ENCODE measurements at places on chromosomes 4 and X. TPM values are rescaled to one million over a fixed set of nuclear protein-coding genes. Genes with fewer than 3 reads are reported as not detected.

DNA sequence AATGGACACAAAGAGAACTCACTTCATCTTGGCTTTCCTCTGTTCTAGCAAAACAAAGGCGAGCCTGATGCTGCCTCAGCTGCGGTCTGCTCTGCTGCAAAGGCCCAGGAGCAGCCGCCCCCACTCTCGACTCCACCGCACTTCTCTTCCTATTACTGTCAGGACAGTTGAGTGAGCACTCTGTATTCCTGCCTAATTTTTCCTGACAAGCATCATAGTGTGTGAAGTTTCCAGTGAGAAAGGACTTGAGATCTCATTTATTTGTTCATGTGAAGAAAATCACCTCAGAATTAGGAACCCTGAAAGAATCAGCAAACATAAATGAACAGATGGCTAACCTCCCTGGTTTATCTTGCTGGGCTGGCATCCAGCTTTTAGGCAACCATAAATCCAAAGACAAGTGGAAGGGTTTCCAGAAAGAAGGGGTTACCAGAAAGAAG is 15.6 kb downstream of the SCARB2 start:
- DNase-seq = peak; percentile 56

DNA sequence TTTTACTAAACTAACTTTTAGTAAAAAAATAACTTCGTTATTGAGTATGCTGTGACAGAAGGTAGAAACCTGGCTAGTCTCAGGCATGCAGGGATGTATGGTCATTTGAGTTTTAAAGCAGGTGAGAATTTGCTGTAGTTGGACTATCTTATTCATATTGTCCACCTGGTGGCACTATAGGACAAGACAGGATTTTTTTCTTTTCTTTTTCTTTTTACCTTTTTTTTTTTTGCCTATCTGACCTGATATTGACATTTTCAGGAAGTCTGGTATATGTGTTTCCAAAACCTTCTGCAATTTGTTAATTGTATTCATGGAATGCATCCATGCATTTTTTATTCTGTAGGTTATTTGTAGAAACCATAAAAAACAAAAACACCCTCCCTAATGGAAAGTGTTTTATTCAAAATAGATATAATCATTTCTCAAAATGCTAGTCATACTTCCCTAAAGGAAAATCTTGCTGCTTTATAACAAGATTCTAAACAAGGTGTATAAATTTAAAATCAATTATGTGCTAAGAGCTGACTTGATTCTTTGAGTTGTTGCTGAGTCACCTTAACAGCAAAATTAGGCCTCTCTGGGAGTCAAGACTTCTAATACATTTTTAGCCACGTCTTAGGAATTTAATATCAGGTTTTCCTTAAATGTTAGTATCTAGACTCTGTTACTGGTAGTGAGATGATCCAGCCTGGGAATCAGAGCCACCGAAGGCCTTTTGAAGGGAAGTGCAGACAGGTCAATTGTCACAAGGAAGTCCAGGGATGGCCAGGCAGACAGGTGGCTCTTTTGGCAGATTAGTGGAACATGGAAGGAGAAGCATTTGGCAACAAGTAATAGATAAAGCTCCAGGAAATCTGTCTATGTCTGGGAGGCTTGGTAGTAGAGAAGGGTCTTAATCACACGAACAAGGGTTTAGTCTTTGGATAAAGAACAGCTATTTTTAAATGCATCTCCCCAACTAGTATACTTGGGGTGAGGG is 201.3 kb upstream of the GNPDA2 start:
- no peak for DNase-seq

Gene CFAP299
- not detected for total RNA-seq

Gene LRCH2
- 0.38 TPM for total RNA-seq

DNA sequence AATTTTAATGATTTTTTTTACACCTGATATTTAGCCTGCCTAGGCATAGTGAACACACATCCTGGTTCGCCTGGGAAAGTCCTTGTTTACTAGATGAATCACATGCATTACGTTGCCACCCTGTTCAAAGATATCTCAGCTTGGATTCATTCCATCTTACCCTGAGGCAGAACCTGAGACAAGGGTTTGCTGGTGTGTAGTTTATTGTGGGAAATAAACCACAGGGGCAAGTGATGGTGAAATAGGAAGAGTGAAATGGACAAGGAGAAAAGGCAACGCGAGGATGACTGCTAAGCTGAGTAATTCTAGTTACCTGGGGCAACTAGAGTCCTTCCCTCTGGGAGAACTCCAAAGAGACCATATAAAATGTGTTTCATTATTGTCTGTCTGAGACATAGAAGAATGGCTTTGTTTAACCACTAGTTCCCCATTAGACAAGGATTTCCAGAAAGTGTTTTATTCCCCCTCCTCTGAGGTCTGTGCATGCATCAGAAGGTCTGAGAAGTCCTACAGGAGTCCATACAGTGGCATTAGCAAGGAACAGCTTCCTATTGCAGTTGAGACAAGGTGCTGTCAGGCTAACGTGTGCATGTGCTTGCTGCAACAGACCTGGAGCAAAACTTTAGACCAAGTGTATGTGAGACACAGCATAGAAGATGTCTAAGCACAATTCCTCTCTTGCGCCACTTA is 797.3 kb upstream of the FRG1 start:
- DNase-seq = no peak

DNA sequence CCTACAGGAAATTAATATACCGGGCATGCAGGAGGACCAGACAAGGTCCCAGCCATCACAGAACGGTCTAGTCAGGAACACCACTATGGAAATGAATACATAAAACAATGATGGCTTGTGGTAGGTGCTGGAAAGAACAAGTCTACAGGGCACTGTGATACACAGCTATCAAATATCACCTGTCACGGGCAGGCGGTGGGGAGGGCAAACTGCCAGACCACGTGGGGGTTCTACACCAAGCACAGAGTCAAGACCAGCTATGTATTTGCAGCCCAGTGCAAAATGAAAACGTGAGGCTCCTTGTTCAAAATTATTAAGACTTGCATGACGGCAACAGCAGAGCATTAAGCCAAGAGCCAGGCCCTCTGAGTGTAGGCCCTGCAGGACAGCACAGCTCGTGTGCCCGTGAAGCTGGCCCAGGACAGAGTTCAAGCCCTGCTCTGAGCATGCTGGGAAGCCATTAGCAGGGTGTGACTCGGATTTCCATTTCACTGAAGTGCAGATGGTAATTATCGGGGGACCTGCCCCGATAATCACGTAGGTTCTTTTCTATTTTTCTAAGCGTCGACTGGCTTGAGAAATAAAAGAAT is 83.6 kb downstream of the JAKMIP1 start:
- no peak for DNase-seq

Gene NPFFR2
- not detected for total RNA-seq

- DNase-seq = no peak
Measured at GRCh38 chr4:164212134-164212533, 541.8 kb upstream of the SMIM31 start.

- no peak for DNase-seq
Measured at GRCh38 chr4:161629694-161630441, 533.9 kb downstream of the FSTL5 start.

- DNase-seq = no peak
Measured at GRCh38 chr4:63169836-63170235, 1239.4 kb downstream of the TECRL start.

DNA sequence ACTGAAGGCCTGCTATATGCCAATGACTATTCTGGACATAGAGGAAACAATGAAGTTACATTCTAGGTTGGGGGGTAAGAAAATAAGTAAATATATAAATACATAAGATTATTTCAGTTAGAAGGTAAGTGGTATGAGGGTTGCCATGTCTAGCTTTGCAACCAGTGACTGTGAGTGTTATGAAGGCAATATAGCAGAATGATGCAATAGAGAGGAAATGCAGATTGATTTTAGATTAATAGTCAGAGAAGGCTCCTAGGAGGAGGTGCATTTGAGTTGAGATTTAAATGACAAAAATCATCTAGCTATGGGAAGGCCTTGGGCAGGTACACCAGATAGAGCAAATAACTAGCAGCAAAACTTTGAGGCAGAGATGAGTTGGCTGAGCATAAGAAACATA is 243.2 kb downstream of the FBXO8 start:
- DNase-seq = no peak

DNA sequence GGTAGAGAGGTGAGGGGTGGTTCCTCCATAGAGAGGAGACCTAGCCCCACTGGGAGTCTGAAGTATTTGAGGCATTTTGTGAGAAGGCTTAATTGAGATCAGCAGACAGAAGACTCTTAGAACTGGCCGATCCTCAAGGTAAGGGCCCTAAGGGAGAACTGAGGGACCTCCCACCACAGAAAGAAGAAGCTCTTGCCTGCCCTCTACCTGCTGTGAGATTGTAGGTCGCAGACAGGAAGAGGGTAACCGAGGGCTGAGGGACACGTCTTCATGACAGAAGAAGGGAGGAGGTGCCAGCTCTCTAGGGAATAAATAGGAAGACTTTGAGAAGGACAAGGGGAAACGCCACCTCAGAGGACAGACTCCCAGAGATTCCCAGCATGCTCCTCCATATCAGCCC is 24.1 kb upstream of the MAGEC1 start:
- no peak for DNase-seq

Data from psoas muscle (tissue), 8 donors.